Endodermal cell (in vitro differentiated cells): ENCODE measurements at places on chromosomes 4 and X. TPM values are rescaled to one million over a fixed set of nuclear protein-coding genes. Genes with fewer than 3 reads are reported as not detected.
A peak's percentile ranks its signal among the peaks of the same experiment; 100 is the strongest.

DNA sequence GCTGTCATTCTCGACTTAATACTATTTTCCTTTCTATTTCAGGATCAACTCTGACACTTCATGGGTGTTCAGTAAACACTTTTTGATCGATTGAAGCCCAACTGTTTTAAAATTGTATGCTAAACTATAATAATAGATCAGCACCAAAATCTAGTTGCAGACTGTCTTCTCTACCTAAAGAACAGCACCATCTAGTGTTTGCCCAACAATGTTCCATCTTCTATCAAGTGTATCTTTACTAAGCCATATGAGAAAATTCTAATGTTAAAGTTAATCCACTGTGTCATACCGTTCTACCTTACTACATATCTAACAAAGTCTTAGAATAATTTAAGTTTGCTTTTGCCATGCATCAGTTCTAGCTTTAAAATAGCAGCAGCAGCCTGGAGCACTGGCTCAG is 113.0 kb upstream of the PRDX4 start:
- no peak overlapping the region for H3K4me3 ChIP-seq
- DNase-seq, result no peak
- no peaks in the 10 kb centered on the region for H3K27me3 ChIP-seq
- H3K27ac ChIP-seq, result no peak overlapping the region
- H3K4me1 ChIP-seq, result no peaks in the 10 kb centered on the region

GRCh38 chrX:128309311-128309710 is 257.1 kb upstream of the ACTRT1 start:
- no peak for DNase-seq
- no peaks in the 10 kb centered on the region for H3K4me1 ChIP-seq
- H3K36me3 ChIP-seq, result no peaks in the 10 kb centered on the region
- H3K27ac ChIP-seq, result no peak overlapping the region
- no peak overlapping the region for H3K4me3 ChIP-seq
- no peaks in the 10 kb centered on the region for H3K27me3 ChIP-seq

DNA sequence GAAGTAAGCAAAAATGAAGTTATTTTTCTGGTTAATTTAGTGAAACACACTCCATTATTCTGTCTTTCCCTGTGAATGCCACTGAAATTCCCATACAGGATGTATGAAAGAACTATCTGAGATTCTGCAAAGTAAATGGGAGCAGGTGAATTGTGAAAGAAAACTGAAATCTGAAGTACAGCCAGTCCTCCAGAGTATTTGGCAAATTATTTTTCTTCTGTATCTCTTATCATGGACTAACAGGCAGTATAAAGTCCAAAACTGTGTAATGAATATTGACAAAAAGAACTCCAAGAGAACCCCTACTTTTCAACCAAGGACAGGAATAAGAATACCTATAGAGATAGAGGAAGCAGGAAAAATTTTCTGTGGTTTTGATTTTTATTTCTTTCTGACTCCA is 40.8 kb upstream of the AR start:
- no peaks in the 10 kb centered on the region for H3K4me1 ChIP-seq
- H3K27ac ChIP-seq, result no peak overlapping the region
- H3K36me3 ChIP-seq, result no peaks in the 10 kb centered on the region
- no peak overlapping the region for H3K4me3 ChIP-seq

DNA sequence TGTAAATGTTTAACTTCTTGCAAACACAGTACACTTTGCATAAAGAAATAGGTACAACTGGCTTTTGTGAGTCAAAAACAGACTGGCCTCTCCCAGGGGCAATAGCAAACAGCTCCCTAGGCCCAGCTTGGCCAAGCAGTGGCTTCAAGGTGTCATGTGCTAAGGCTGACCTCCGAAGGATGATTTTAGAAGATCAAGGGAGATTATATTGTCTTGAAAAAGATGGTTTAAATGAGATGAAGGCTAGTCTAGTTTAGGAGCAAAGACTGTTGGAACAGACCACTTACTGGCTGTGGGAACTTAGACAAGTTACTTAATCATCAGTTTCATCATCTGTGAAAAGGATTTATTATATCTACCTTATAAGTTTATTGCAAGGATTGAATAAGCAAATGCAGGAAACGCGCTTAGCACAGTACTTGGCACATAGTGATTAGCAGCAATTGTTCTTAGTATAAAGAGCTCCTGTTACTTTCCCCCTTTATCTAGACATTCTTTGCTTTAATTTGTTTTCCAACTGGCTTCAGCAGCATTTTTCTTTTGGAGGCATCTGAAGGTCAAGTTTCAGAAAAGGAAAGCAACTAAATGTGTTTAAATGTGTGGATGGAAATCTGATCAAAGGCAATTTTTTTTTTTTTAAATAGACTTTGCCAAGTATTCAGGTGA is 17.2 kb downstream of the ANXA3 start:
- DNase-seq, result no peak
- H3K36me3 ChIP-seq, result peaks cover 53% of the 10 kb centered on the region
- H3K27ac ChIP-seq, result no peak overlapping the region
- H3K4me1 ChIP-seq, result peaks cover 13% of the 10 kb centered on the region

DNA sequence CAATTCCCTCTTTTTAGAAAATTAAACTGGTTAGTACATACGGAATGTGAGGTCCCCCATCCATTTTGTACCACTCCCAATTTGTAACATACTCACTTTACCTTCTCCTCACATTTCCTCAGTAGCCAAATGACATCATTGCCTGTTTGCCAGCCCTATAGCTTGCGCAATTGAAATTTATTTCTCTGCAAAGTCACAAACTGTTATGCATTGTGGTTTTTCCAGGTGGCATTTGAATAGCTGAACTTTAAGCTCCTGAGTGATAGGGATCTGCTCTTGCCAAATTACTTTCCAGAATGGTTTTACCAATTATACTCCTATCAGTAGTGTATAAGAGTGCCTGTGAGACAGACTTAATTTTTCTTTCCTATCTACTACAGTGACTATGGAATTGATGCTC is 7.7 kb downstream of the COL4A5 start:
- peaks cover 15% of the 10 kb centered on the region for H3K36me3 ChIP-seq
- DNase-seq, result no peak
- no peaks in the 10 kb centered on the region for H3K27me3 ChIP-seq
- no peak overlapping the region for H3K27ac ChIP-seq

The INTS6L gene
- 7.0 to 8.9 TPM (median 7.3 TPM) in 3 replicates for total RNA-seq

The ADH6 gene
- total RNA-seq, result not detected in 2 replicates

The COX7B2 gene
- total RNA-seq, result not detected in 3 replicates

- H3K27ac ChIP-seq, result no peak overlapping the region
- H3K4me1 ChIP-seq, result no peaks in the 10 kb centered on the region
- H3K36me3 ChIP-seq, result no peaks in the 10 kb centered on the region
- no peak overlapping the region for H3K4me3 ChIP-seq
- peak; percentile 62 for DNase-seq
These were observed 27.5 kb upstream of the PDGFC start for GRCh38 chr4:156999175-156999517.

DNA sequence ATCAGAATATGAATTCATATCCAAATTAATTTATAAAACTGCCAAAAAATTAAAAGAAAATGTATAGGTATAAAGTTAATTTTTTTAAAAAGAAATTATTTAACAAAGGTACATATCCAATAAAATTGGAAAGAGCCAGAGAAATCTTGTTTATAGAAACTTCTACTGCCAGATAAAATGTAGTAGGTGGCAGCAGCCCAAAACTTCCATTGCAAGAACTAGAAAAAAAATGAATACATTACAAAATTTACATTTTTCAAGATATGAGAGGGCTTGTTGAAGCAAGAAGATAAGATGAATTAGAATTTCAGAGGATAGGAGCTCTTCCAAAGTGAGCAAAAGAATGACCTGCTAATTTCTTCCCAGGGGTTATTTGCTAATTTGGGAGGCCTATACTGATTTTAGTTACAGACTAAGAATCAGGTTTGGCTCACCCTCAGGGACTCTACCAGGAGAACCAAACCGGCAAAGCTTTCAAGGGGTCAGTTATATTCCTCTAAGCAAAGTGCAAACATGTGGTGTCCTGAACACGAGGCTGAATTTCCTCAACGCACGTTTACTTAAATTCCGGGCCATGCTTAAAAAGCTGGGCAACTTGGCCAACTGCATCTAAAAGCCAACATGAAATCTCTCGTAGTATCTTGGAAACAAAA is 17.5 kb downstream of the ANKRD50 start:
- no peak for DNase-seq
- H3K27ac ChIP-seq, result no peak overlapping the region
- peaks cover 62% of the 10 kb centered on the region for H3K36me3 ChIP-seq
- H3K4me1 ChIP-seq, result peaks cover 4% of the 10 kb centered on the region
- H3K4me3 ChIP-seq, result no peak overlapping the region

GRCh38 chr4:9898596-9899305 is 117.3 kb downstream of the DRD5 start:
- H3K27me3 ChIP-seq, result no peaks in the 10 kb centered on the region
- H3K4me1 ChIP-seq, result no peaks in the 10 kb centered on the region
- H3K4me3 ChIP-seq, result no peak overlapping the region
- no peaks in the 10 kb centered on the region for H3K36me3 ChIP-seq
- DNase-seq, result peak; percentile 91

DNA sequence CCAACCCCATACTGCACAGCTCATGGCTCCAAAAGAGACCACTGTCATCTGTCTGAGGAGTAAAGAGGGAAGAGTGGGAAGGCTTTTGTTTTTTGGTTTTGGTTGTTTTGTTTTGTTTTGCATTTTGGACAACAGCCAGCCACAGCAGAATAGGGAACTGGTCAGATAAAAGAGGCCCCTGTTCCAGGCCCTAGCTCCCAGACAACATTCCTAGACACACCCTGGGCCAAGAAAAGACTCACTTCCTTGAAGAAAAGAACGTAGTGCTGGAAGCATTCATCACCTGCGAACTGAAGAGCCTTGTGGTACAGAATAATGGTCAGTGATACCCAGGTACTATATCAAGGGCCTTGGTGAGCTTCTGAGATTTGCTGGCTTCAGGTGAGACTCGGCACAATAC is 619.4 kb upstream of the SPANXN1 start:
- no peaks in the 10 kb centered on the region for H3K4me1 ChIP-seq
- no peak overlapping the region for H3K4me3 ChIP-seq
- no peak overlapping the region for H3K27ac ChIP-seq
- DNase-seq, result no peak
- no peaks in the 10 kb centered on the region for H3K36me3 ChIP-seq

GRCh38 chr4:89855236-89855635 is 18.3 kb upstream of the SNCA start:
- H3K27ac ChIP-seq, result no peak overlapping the region
- DNase-seq, result no peak
- no peaks in the 10 kb centered on the region for H3K36me3 ChIP-seq

DNA sequence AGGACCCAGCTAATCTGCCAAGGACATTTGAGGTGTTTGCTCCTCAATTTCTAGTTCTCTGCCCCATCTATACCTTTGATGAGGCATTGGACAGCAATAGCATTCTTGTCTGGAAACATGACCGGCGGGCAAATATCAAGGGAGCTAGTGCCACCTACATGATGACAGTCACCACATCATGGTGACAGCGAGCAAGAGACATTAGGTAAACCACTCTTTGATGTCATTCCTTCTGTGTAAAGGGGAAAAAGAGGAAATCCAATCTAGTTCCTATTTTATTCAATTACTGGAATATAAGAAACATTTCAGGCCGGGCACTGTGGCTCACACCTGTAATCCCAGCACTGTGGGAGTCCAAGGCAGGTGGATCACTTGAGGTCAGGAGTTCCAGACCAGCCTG is 20.7 kb upstream of the IL13RA1 start:
- no peaks in the 10 kb centered on the region for H3K36me3 ChIP-seq
- no peak overlapping the region for H3K27ac ChIP-seq
- no peak overlapping the region for H3K4me3 ChIP-seq

The MAGEB4 gene
- total RNA-seq, result not detected in 2 replicates

GRCh38 chr4:2367626-2368025 is 50.8 kb downstream of the ZFYVE28 start:
- peak; percentile 19 for DNase-seq
- no peaks in the 10 kb centered on the region for H3K4me1 ChIP-seq
- H3K36me3 ChIP-seq, result no peaks in the 10 kb centered on the region
- no peak overlapping the region for H3K4me3 ChIP-seq

DNA sequence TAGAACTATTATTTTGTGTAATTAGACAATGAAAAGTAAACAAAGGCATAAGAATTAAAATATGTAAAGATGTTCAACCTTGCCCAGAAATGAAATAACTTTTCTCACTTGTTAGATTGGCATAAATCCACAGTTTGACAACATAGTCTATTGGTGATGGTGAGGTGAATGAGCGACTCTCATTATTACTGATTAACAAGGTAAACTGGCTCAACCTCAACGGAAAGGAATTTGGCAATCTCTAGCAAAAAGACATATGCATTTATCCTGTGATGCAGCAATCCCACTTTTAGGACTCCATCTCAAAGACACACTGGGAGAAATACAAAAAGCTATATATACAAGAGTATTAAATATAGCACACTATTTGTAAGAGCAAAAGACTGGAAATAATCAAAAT is 22.3 kb downstream of the UBA6 start:
- H3K27me3 ChIP-seq, result no peaks in the 10 kb centered on the region
- DNase-seq, result no peak
- no peak overlapping the region for H3K4me3 ChIP-seq
